ENCODE measurements at places on chromosomes 12 and 14.

- DNase-seq = no peak
These were observed 9.1 kb upstream of the TDG start for GRCh38 chr12:103956509-103957027.

DNA sequence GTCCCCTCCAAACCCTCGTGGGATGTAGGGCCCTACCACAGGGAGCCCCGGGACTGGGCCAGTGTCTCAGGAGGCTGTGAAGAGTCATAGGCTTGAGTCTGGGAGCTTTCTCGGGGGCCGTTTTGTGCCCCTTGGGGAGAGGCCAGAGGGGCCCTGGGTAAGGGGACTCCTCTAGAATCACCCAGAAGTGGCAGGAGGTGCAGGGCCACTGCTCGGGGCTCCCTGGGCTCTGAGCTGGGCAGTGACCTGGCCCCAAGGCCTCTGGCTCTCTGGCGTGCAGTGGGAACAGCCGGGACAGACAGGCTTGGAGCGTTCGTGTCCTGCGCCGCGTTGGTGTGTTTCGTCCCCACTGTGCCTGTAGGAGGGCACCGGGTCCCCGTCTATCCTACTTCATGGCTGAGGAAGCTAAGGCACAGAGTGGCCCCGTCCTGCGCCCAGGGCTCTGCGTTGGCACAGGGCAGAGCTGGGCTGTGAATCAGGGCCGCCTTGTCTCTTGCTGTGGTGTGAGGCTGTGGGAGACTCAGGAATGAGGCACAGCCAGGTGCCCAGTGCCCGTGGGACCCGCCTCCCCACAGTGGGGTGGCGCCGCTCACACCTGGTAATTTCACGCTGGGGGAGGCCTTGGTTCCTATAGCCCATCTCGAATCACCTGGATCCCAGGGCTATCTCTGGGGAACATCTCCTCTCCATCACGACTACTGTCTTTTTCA, 23.8 kb upstream of the KIF26A start:
- no peak for DNase-seq

DNA sequence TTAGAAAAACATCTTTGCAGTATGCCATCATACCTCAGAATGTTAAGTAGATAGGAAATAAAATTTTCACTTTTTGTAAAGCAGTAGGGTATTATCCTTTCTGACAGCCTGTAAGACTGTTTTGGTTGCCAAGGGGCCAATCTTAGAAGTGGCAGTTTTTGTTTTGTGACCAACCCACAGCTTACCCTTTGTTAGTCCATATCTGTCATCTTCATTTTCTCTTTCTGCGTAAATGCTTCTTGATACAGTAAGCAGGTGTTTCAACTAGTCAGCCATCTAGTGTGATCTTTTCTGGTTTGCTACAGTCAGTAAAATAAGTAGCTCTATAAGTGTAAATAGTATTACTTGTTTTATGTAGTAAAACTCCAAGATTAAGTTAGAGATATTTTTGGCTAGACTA, 8.8 kb downstream of the PPM1A start:
- no peak for DNase-seq

- DNase-seq = no peak
These were observed 114.2 kb upstream of the EEA1 start for GRCh38 chr12:93043192-93043876.

GRCh38 chr14:89957376-89957775, 1.6 kb downstream of the TDP1 start:
- DNase-seq = no peak

GRCh38 chr14:79144896-79145295, 974.7 kb downstream of the NRXN3 start:
- DNase-seq = no peak

Data from MCF 10A (cell line).